ENCODE measurements at places on chromosomes 4 and X.

GRCh38 chrX:115898382-115899001 is 272.1 kb upstream of the AGTR2 start:
- DNase-seq = no peak

- no peak for DNase-seq
Observed at GRCh38 chr4:165874791-165875371, 1.8 kb downstream of the TLL1 start.

- DNase-seq = peak; percentile 64
Observed at GRCh38 chr4:139030614-139031235, 15.1 kb downstream of the NOCT start.

DNA sequence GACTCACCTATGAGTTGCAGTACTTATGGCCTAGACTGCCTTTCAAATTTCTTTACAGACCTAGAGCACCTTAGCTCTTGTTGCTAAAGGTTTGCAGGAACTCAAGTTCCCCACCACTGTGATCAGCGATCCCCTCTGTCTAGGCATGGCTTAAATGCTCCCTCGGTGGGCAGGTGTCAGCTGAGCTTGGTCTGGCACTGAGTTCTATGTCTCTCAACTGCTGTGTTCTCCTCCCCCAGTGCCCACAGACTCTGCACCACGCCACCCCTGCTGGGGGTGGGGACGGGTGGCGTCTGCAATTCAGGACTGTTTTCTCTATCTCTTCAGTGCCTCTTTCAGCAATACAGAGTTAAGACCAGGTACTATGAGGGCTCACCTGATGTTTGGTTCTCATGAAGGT is 30.5 kb downstream of the TMEM271 start:
- DNase-seq = no peak

DNA sequence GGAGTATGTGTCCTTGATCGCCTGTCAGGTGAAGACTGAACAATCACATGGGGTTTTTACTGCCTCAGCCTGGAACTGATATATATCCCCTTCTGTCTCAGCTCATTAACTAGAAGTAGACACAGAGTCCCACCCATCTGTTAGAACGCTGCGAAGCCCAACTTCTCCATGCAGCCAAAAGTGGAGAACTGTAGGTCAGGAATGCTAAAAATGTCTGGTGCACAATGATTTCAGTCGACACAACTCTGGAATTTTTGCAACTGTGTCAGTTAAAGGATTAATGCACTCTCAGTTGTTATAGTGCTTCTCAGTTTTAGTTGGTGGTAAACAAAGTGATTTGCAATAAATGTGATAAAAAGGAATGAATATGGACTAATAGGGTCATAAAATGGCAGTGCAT is 287.2 kb downstream of the INPP4B start:
- no peak for DNase-seq

GRCh38 chr4:122150931-122151330 is 1.2 kb upstream of the BLTP1 start:
- DNase-seq = no peak

- DNase-seq = no peak
Observed at GRCh38 chr4:127251423-127251822, 381.3 kb upstream of the INTU start.

- DNase-seq = no peak
Observed at GRCh38 chrX:116318672-116319071, 117.7 kb upstream of the SLC6A14 start.

GRCh38 chrX:2402361-2402690 is 98.5 kb downstream of the DHRSX start:
- no peak for DNase-seq

DNA sequence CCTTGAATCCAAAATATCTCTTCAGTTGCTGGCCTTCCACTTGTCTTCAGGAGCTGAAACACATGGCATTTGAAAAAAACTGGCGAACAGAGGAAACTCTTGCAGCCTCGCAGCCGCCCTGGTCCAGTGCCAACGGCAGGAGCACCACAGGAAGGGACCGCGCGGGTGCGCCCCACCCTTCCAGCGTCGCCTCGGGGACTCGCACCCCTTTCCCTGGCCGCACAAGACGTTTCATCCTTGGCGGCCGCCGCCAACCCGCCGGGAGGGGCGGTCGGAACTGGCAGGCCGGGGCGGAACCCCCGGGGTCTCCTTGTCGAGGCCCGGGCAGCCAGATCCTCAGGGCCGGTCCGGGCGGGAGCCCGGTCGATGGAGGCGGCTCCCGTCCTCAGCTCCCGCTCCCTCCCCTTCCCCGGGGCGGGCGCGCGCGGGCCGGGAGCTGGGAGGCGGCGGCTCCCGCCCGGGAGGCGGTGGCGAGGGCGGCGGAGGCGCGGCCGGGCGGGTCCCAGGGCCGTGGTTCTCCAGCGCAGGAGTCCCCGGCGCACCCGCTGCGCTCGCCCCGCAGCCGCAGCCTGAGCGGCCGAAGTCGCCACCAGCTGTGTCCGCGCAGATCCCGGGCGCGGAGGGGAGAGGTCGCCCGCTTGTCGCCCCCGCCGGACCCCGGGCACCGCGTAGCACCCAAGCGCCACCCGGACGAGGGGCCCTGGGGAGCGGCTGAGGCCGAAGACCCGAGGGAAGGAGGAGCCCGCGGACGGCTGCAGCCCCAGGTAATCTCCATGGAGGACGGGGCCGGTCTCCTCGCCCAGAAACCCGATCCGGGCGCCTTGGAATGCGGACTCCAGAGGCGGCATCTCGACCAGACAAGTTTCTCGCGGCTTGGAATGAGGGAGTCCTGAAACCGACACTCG is 886 bp upstream of the NDST3 start:
- DNase-seq = peak; percentile 5

- no peak for DNase-seq
Observed at GRCh38 chr4:120864969-120865368, 57.6 kb downstream of the PRDM5 start.

- no peak for DNase-seq
Observed at GRCh38 chr4:148261848-148262247, 180.4 kb downstream of the NR3C2 start.

- DNase-seq = no peak
Observed at GRCh38 chr4:57147335-57148060, 37.3 kb upstream of the IGFBP7 start.

DNA sequence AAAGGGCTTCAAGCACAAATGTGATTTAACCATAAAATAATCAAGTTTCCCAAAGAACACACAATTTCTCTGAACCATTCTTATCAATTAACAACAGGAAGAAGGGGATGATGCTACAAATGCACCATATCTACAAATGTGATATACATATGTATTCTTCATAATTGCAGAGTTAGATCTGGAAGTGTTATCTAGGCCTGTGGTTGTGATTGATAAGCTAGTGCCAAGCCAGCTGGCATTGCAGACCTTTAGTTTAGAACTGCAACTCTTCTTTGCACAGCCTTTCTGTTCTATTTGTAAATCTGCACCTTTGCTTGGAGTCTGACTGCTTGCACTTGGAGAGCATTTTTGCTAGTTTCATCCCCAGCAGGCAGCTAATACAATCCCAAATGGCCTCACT is 145.5 kb upstream of the NPY2R start:
- no peak for DNase-seq

DNA sequence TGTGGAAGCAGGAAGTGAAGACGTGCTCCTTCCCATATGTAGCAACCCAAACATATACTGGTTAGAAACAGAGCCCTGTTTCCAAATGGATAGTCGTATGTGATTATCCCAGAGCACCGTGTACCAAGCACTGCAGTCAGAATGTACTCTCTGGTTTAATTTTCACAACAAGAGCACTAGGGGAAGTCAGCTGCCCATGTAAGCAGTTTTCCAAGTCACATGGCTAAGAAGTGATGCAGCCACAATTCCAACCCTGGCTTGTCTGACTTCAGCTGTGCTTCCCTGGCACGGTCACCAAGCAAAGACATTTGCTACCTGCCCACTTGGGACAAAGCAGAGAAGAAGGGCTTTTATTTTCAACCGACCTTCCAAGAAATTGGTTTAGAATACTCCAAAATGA is 28.2 kb upstream of the CEP135 start:
- no peak for DNase-seq

- DNase-seq = no peak
Observed at GRCh38 chrX:47501226-47502074, 18.4 kb upstream of the ZNF41 start.

DNA sequence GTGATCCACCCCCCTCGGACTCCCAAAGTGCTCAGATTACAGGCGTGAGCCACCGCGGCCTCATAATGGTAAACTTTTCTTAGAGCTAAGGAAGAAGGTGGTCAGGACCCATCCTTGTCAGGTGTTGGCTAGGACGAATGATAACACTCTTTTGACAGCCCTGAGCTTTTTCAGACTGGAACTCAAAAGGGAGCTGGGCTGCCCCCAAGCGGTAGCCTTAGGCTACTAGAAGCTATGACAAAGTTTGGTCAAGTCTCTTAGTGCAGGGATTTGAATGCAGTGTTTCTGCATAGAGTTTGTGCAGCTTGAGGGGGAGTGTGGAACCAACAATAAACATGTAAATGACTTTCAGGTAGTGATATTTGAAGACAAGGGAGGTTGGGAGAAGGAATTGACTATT is 11.8 kb upstream of the HSD17B10 start:
- DNase-seq = peak; percentile 44

DNA sequence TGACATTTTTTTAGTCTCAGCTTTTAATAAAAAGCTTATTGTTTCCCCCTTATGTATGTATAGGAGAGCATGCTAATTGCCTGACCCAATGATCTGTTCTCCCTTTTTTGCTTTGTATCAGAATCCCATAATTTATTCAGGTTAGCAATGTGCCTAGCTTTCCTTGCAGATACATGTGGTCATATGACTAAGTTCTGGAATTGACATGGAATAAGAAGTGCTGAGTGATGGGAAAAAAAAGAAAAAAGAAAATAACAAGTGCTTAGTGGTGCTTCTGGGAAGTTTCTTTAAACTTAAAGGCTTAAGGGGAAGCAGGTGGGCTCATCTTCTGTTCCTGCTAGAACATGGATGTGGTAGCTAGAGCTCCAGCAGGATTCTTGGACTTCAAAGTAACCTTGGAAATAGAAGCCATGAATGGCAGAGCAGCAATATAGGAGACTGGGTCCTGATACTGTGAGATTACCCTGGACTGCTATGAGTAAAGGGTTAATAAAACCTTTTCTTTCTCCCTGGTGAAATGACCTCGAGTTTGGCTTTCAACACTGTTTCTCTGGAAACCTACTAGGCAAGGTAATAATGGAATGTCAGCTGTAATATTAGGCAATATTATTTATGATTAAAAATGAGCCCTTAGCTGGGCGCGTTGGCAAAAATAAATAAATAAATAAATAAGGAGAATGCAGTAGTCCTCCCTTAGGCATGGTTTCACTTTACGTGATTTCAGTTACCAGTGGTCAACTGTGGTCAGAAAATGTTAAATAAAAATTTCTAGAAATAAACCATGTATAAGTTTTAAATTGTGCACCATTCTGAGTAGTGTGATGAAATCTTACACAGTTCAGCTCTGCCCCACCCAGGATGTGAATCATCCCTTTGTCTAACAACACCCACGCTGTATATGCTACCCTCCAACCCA is 16.7 kb upstream of the RBM41 start:
- DNase-seq = peak; percentile 6

- peak; percentile 68 for DNase-seq
Observed at GRCh38 chr4:185587427-185588161, 52.3 kb upstream of the PDLIM3 start.

- no peak for DNase-seq
Observed at GRCh38 chr4:138202686-138203085, 39.5 kb downstream of the SLC7A11 start.

- DNase-seq = no peak
Observed at GRCh38 chrX:41607264-41607832, 81.4 kb upstream of the GPR34 start.

GRCh38 chr4:85107553-85107952 is 141.1 kb upstream of the WDFY3 start:
- DNase-seq = no peak

DNA sequence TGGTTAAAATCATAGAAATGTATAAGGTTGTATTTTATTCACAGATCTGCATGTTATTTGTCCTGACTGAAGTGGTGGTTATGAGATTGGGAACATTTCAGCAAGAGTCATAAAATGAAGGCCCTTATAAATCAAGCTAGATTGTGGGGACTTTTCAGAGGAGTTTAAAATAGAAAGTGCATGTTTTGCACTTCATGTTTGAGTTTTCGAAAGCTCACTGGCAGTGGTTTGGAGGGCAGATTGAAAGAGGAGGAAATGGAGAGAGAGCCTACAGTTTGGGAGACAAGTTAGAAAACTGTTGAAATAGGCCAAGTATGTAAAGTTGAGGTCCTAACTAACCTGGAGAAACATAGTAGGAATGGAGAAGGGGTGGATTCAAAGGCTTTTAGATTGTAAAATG is 124.9 kb downstream of the KDM6A start:
- DNase-seq = no peak

Data from stimulated activated naive CD8-positive, alpha-beta T cell treated with anti-CD3 and anti-CD28 coated beads, Interleukin-15, Interleukin-2, amounts not matched to agents 100 U/mL and 50 U/mL, for 24 hours (primary cell).